ENCODE measurements at places on chromosomes 3 and 15. TPM values are rescaled to one million over a fixed set of nuclear protein-coding genes. Genes with fewer than 3 reads are reported as not detected.
A peak's percentile ranks its signal among the peaks of the same experiment; 100 is the strongest.

DNA sequence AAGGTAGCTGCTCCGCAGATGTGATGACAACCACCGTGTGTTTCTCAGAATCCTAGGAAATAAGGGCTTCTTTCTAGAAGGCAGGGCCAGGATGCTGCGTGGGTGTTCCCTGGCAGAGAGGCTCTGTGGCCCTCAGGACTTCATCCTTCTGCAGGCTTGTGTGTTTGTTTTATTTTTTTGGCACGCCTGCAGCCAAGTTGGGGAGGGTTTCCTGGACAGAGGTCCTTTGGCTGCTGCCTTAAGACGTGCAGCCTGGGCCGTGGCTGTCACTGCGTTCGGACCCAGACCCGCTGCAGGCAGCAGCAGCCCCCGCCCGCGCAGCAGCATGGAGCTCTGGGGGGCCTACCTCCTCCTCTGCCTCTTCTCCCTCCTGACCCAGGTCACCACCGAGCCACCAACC is at the start of gene CLEC3B:
TSS of gene CLEC3B (plus strand) at position 266 of the 400 bp plus-strand sequence. CDS start at position 326, 60 bp downstream.
- ATAC-seq: no peak

Gene GOLGA6A
- 0.11 TPM for total RNA-seq

DNA sequence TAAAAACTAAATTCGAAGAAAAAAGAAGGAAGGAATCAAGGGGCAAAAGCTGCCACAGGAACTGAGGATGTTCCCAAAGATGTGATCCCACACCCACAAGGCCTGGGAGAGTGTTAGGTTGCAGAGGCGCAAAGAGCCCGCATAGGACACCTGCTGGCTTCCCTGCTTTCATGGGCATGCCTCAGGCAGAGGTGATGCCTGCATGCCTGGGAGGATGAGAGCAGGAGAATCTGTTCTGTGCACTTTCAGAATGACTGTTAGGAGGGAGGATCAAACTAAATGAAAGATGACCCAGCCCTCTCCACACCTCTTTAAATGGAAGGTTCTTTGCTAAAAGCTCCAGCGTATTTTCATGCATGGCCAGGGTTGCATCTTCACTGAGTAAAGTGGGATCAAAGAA is 162.4 kb downstream of the PLCL2 start:
- ATAC-seq: peak; percentile 75

- no peak for ATAC-seq
These were observed 246.1 kb downstream of the SI start for GRCh38 chr3:164832216-164832615.

Measured in activated T-helper 17 cell treated with anti-CD3 and anti-CD28 coated beads, Interleukin-2, amount 50 U/mL, for 72 hours (primary cell).